NCI-H187 treated with DMSO at 0.1 percent for 48 hours (cell line): ENCODE measurements at places on chromosomes 3 and 15.

GRCh38 chr3:123476967-123477750, 28.3 kb upstream of the ADCY5 start:
- DNase-seq = no peak

- DNase-seq = no peak
Observed at GRCh38 chr3:16026753-16027152, 147.7 kb upstream of the GALNT15 start.

- no peak for DNase-seq
Observed at GRCh38 chr3:60746695-60747416, 504.4 kb downstream of the FHIT start.

GRCh38 chr3:112817797-112818196, 28.9 kb downstream of the CD200R1L start:
- DNase-seq = no peak

DNA sequence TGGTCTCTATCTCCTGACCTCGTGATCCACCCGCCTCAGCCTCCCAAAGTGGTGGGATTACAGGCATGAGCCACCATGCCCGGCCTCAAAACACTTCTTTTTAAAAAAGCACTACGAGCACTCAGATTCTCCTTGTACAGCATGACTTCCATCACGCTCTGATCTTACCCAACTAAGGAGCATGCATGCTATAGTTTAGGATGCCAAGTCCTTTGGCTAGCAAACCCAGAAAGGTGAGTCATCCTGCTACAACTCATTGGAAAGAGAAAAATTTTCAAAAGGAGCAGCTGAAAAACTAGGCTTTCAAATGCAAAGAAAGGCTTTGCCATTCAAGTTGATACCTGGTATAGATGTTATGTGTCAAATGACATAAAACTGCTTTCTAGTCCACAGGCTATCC, 70.3 kb upstream of the PRICKLE2 start:
- no peak for DNase-seq
